CD4-positive, alpha-beta T cell treated with Interleukin-2 at 100 ng/mL for 4 hours (primary cell): ENCODE measurements at places on chromosomes 2 and 18.

GRCh38 chr18:40233931-40234616 is 1721.0 kb upstream of the PIK3C3 start:
- no peak for DNase-seq

DNA sequence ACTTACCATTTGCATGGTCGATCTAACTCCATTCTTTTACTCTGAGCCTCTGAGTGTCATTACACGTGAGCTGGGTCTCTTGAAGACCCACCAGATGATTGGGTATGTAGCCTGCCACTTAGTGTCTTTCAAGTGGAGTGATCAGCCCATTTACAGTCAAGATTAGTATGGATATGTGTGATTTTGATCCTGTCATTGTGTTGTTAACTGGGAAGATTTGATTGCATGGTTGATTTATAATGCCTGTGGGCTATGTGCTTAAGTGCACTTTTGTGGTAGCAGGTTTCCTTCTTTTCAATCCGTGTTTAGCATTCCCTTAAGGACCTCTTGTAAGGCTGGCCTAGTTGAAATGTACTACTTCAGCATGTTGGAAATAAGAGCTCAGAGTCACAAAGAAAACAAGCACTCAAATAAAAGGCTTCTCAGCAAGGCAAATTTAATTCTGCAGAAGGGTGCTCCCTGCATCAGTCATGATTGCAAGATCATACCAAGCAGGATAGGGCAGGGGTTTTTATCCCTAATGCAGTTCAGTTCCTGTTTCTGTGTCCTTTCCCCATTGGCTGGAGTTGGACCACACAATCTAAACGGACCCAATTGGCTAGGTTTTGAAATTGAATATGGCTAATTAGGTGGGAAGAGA is 230.7 kb upstream of the SYT4 start:
- no peak for DNase-seq

DNA sequence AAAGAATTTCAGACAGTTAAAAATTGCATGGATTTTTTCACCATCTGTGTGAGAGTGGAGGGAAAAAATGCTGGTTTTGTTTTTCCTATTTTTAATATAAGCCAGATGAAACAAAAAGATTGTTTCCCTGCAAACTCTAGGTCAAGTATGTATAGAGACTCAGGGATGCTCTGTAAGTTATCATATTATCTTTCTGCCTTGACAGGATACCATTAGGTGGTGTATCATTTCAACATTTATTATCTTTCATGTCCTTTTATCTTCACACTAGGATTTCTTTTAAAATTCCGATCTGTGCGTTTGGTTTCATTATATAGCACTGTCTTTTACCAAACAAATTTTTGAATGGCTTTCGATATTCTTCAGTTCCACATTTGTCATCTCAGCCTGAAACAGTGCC is 225.3 kb downstream of the EN1 start:
- DNase-seq, result no peak

DNA sequence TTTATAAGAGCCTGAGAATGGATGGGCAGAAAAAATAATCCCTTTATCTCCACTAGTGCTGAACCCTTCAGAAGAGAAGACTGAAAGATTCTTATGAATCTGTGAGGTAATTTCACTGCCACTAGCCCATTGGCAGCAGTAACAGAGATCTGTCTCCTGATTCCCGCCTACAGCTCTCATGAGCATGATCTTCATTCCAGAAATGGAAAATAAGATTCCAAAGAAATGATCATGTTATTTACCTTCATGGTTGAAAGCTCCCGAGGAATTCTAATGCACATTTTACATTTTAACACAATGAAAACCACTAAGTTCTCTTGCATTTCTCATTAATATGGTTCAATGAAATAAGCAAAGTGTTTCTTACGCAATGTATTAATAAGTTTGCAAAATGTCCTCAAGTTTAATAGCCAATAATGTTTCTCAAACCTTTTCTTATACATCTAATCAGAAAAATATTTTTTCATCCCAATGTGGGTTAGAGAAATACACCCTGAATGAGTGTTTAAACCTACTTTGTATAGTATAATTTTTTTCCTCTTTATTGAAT is 905.6 kb downstream of the TMEM182 start:
- no peak for DNase-seq

- no peak for DNase-seq
Measured at GRCh38 chr18:3919396-3920061, 469.6 kb downstream of the TGIF1 start.

- no peak for DNase-seq
Measured at GRCh38 chr18:51137026-51137729, 60.3 kb downstream of the MEX3C start.

GRCh38 chr2:51619961-51620360 is 588.0 kb upstream of the NRXN1 start:
- no peak for DNase-seq

DNA sequence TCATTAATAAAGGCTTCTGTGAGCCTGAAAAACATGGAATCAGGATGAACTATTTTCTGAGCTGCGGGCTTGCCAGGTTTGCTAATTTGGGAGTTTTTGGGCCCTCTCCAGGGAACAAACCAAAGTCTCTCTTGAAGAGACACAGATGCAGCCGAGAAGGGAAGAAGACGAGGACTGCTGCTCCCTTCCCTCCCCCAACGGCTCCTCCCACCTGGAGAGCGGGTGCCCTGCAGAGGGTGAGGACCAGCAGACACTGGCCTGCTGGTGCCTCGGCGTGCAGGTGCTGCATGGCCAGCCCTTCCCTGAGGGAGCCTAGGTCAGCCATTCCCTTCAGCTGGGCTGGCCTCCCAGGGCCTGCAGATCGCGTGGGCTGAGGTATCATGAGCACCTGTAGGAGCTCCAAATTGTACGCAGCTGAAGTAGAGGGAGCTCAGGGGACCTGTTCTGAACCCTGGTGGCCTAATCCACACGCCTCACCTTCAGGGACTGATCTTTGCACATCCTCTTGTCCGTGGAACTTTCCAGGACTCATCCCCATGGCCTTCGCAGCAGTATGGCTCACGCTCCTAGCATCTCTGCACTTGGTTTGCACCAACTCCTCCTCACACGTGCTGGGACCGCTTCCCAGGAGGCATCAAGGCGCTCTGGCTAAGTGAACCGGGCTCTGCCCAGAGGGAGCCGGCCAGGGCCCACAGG is 19.5 kb downstream of the EMX1 start:
- no peak for DNase-seq

- DNase-seq, result no peak
Measured at GRCh38 chr2:109497463-109497862, 116.3 kb downstream of the SEPTIN10 start.

DNA sequence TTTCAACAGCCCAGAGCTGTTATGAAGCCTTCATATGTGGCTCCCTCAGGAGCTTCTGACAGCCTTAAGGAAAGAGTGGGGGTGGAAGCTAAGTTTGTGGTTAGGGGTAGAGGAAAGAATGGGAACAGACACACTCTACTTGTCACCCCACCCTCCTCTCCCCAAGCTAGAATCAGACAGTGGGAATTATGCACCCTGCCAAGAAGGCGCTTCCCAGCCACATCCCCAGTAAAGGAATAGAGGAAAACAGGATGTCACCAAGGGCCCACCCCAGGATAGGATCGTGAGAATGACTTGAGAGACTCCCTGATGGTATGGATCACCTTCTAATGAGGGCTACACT is 32.4 kb upstream of the EML4 start:
- DNase-seq, result no peak

GRCh38 chr2:174722942-174723592 is 41.2 kb downstream of the CHRNA1 start:
- DNase-seq, result no peak

DNA sequence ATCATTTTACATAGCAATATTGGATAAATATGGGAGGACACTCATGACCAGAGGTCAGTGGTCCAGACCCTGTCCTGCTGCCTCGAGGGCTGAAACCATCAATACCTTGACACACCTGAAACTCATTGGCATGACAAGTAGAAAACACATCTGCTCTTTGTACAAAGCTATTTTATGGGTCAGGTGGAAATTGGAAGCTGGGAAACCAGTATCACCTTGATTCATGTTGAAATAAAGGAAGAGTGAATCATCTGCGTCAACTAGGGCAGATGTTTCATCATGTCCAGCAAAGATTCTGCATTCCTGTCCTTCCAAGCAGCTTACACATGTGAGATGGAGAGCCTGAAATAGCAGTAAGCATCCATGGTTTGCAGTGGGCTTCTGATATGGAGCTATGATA is 80.0 kb upstream of the ERBB4 start:
- DNase-seq, result no peak

DNA sequence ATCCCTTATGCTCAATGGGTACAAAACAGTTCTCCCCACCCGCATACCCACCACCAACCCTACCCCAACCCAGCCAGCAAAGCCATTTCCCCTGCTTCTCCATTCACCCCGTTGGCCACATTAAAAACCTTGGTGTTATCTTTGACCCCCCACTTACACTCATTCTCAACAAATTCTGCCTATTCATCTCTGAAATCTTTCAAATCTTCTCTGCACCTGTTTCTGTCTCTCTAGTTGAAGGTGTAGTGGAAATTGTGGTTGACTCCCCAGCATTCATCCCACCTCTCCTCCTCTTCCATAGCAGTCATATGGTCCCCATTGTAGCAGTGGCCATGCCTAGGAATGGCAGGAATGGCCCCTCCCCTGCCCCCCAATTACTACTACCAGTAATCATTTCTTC is 20.5 kb upstream of the TET3 start:
- DNase-seq, result no peak

- no peak for DNase-seq
Measured at GRCh38 chr2:101442042-101442666, 32.8 kb downstream of the RFX8 start.

DNA sequence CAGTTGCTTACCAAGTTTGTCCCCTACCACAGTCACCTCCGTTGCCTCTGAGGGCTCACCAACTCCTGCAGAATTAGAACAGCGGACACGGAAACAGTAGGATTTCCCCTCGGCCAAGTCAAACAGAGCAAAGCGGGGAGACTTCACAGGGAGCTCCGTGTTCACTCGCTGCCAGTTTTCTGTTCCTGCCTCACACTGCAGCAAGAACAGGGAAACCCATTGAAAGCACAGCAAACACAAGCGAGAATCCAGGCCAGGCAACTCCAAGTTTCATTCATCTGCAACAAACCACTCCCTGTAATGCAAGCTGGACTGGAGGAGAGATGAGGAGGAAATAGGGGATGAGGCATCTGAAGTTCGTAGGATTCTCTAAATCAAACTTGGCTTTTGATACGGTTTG is 84.2 kb downstream of the MYOM1 start:
- DNase-seq, result no peak

- no peak for DNase-seq
Measured at GRCh38 chr18:26639149-26639548, 90.8 kb upstream of the KCTD1 start.

DNA sequence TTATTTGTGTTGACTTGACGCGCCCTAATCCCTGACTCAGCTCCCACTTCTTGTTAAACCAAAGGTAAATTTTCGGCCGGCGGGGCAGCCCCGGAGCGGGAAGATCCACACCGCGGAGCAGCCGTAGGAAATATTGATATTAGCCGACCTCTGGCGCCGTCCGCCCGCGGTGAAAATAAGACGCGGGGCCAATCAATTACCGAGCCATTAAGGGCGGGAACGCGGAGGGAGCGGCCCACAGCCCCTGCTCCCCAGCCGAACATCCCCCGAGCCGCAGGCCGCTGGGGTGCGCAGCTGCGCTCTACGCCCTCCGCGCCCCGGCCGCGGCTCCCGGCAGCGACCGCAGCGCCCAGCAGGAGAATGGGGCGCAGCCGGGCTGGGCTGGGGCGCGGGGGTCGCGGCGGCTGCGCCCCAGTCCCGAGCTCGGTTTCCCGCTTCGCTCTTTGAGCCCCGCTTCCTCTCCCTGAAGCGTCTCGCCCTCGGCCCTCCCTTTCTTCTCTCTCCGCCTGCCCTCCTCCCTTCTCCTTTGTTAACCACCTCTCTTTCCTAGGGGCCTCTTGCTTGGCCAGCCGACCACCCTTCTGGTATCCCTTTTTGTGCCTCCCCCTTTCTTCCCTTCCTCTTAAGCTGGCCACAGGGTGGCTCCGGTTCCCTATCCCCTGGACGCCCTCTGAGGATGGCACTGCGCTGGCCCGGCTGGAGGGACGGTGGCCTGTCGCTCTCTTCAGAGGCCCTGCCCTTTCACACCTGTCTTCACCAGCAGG is 40.9 kb downstream of the CELF4 start:
- no peak for DNase-seq

DNA sequence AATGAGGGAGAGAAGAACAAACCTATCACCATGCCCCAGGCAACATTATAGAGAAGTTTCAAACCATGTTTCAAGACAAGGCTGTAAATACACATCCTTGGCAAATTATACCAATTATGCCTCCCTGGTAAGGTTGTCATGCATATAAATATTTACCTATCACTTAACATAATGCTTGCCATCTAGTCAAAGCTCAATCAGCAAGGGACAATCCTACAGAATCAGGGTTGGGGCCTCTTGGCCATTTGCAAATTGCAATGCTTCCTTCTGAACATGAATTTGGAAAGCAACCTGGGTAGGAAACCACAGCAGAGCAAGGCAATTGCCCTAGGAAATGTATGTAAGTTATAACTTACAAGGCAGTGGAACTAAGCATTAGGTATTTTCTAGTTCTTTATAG is 907.2 kb upstream of the CDH2 start:
- no peak for DNase-seq

GRCh38 chr18:1227025-1227424 is 322.4 kb downstream of the ADCYAP1 start:
- DNase-seq, result no peak
